Activated naive CD8-positive, alpha-beta T cell treated with anti-CD3 and anti-CD28 coated beads, Interleukin-2, amount 50 U/mL, for 24 hours (primary cell): ENCODE measurements at places on chromosomes 13 and 19.

- no peak overlapping the region for H3K27ac ChIP-seq
- H3K4me1 ChIP-seq = no peaks in the 10 kb centered on the region
- DNase-seq = no peak
- H3K36me3 ChIP-seq = no peaks in the 10 kb centered on the region
Measured at GRCh38 chr13:58329746-58330145, 698.2 kb downstream of the PCDH17 start.

DNA sequence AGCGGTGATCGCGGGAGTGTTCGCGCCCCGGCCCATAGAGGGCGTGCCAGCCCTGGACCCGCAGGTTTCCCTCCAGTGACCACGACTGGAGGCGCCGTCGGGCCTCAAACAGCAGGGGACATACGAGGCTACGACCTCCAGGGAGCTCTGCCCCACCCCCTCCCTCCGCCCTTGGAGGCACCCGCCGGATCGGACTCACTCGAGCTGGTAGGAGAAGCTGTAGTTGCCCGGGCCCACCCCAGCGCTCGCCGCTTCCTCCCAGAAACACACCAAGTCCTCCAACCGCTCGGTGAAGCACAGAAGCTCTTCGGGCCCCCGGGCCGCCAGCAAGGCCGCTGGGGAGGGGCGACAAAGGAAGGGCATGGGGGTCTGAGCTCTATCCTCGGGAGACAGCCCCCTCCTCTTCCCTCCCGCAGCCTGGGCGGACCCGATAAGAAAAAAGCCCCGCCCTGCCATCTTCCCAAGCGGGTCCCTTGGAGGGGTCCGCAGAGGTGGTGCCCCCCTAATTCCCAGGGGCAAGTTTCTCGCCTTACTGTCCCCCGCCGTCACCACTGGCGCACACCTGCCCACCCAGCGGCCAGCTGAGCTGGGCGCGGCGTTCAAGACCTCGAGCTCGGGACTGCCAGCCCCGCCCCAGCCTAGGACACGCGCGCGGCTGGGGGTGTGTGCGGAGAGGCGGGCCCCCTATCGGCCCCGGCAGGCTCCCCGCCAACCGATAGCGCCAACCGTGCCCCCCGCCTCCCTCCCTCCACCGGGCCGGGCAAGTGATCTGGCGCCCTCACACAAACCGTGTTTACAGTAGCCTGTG, 1.0 kb downstream of the EPOR start:
- peaks cover 37% of the 10 kb centered on the region for H3K4me1 ChIP-seq
- peaks cover 3% of the 10 kb centered on the region for H3K36me3 ChIP-seq
- DNase-seq = peak; percentile 69
- H3K27ac ChIP-seq = peak overlapping the region; percentile 42

DNA sequence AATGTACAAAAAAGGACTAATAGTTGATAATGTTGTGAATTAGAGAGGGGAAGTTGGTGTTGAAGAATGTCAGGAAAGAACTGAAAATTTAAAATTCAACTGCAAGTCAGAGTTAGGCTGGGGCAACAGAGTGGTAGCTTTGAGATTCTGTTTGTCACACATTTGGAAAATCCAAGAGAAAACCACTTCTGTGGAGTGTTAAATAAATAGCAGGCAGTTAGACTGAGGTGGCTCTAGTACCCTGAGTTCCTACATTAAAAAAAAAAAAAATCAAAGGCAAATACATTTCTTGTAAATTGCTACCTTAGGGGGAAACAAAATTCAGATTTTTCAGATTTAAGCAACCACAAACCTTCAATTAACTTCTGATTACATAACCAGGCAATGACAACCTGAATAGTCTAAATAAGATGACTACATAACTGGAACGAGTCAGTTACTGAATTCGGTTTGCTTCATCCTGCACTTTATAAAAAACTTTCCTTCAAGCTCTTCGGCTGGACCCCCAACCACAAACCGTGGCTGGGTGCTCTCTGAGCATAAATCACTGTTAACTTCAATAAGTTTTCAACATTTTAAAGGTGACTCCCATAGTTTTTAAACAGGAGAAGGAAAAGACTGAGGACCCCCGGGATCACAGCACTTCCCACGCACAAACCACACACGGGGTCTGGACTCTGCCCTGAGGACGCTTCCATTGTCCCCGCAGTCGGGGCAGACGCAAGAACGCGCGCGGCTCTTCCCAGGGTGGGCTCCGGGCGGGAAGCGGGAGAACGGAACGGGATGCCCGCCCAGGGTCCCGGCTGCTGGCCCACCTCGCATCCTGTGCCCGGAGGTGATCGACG, 725 bp downstream of the ZNF682 start:
- H3K36me3 ChIP-seq = peaks cover 8% of the 10 kb centered on the region
- DNase-seq = no peak

DNA sequence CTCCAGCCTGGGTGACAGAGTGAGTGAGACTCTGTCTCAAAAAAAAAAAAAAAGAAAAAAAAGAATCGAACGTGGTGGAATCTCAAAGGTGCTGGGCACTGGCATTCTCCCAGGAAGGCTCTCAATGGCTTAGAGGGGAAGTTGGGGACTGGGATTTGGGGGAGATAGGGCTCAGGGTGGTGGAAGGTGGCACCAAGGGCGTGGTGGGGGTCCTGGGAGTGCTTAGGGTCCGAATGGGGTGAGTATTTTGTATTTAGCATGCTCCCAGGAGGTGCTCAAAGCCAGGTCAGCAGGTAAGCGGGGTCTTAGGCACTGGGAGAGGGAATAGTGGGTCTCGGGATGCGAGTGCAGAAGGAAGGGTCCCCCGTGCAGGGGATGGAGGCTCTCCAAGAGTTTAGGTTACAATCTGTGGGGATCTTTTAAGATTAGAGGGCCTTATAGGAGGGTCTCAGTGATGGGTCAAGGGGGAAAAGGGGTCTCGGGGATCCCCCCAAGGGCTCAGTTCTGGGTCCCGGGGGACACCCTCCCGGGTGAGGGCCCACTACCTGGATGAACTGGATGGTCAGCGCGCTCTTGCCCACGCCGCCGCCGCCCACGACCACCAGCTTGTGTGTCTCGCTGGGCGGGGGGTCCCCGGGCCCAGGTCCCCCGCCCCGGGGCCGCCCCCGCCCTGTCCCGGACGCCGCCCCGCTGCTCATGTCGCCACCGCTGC, 386 bp downstream of the RRAS start:
- peak overlapping the region; percentile 22 for H3K27ac ChIP-seq
- H3K4me1 ChIP-seq = peaks cover 45% of the 10 kb centered on the region
- peaks cover 2% of the 10 kb centered on the region for H3K27me3 ChIP-seq
- peak overlapping the region; percentile 98 for H3K4me3 ChIP-seq
- peaks cover 11% of the 10 kb centered on the region for H3K36me3 ChIP-seq
- DNase-seq = no peak

GRCh38 chr19:51681286-51681941, 11.7 kb upstream of the SPACA6 start:
- H3K27me3 ChIP-seq = peaks cover 5% of the 10 kb centered on the region
- H3K4me3 ChIP-seq = no peak overlapping the region
- peaks cover 5% of the 10 kb centered on the region for H3K36me3 ChIP-seq
